ENCODE measurements at places on chromosomes 3 and 15.

DNA sequence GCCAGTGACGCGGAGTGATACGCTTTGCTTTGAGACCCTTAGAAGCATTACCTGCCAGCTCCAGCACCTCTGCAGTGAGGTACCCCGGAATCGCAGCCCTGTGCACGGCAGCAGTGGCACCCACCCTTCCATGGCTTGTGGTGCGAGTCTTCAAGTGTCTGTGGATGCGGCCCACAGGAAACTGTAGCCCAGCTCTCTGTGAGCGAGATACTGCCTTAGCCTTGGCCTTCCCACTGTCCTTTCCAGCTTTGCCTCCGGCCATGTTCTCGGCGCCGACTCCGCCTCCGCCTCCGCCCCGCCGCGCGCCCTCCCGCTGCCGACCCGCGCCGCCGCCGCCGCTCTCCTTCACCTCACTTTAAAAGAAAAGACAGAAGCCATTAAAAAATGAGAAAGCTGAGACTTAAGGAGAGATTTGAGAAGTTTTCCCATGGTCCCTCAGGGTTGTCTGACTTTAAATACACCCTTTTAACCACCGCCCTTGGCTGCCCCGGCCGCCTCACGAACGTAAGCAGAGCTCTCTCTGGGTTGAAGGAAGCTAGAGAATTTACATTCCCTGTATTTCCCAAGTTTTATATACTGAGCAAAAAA lies 78.5 kb upstream of the FAM174B start:
- DNase-seq, result no peak

DNA sequence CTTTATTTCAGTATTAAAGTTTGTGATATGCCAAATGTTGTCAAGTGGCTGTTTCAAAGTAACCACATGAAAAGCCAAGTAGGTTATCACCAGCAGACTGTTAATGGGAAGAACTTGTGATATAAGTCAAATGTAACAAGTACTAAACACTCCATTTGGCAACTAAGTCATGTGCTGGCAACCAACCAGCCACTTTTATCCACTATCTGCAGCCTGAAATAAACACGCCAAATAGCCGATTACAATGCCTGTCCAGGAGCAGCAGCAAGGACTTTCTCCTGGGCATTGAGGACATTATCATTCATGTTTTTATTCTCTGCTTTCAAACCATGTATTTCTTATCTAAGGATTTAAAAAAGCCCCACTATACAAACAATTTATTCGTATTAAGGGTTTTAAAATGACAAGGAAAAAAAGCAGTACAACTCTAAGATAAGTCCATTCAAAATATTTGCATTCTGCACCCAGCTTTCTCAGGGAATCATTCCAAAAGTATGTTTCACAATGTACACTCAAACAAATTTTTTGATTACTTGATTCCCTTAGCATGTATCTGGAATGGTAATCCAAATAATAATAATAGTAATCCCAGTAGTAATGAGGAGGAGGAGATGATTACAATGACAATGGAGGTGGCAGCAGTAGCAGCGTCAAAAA lies 448.6 kb downstream of the ERC2 start:
- no peak for DNase-seq

DNA sequence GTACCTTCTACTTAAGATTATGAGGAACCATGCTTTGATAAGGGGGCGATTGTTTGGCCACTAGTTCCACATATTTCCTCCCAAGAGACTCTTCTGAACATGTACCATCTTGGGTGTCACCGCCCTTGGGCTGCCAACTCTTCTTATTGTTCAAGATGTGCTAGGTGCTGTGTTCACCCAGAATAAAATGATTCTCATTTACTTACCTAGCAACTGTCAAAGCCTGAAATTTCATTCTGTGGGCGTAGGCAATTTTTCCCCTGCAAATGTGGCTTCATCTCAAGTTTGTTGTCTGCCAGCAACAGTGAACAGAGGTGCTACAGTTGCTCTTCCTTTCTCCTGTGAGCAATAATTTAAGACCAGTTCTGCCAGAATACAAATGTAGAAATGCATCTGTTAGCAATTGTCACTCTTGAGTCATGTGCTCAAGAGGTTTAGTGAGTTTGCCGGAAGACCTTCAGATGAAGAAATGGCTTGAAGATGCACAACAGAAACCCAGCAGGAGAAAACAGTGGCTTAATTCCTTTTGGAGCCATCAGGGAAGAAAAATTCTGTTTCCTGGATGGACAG lies 41.3 kb upstream of the RARB start:
- DNase-seq, result no peak

DNA sequence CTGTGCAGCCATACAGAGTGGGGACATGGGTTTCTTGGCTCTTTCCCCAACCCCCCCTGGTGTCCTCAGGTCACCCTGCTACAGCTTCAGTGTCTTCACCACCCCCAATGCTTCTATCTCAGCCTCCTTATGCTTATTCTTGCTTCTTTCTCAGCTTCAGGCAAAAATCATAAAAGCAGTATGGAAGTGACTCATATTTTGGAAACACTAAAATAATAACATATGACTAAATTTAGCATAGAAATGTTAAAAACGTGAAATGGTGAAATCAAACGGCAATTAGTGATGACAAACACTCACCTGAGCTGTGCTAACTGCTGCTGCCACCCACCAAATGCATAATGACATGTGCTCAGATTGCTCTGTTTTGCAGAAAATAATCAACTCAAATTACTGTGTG lies 475.2 kb upstream of the EPHA3 start:
- DNase-seq, result no peak

GRCh38 chr3:97910931-97911351 lies 61.3 kb downstream of the RIOX2 start:
- DNase-seq, result no peak
